ENCODE measurements at places on chromosomes 3 and 15.

- peak; percentile 25 for DNase-seq
Measured at GRCh38 chr3:187051724-187052366, 87.5 kb downstream of the RPL39L start.

- no peak for DNase-seq
Measured at GRCh38 chr15:44308889-44309288, 20.4 kb downstream of the GOLM2 start.

DNA sequence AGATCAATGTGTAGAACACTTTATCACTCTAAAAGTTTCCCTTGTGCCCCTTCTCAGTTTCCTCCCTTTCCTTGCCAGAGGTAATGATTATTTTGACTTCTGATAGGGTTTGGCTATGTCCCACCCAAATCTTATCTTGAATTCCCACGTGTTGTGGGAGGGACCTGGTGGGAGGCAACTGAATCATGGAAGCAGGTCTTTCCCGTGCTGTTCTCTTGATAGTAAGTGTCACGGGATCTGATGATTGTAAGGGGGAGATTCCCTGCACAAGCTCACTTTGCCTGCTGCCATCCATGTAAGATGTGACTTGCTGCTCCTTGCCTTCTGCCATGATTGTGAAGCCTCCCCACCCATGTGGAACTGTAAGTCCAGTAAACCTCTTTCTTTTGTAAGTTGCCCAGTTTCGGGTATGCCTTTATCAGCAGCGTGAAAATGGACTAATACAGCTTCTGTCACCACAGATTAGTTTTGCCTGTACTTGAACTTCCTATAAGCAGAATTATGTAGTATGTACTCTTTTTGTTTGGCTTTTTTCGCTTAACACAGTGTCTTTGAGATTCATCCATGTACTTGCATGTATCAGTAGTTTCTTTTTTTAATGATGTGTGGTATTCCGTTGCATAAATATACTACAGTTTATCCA is 7.2 kb downstream of the FEM1B start:
- DNase-seq, result no peak

DNA sequence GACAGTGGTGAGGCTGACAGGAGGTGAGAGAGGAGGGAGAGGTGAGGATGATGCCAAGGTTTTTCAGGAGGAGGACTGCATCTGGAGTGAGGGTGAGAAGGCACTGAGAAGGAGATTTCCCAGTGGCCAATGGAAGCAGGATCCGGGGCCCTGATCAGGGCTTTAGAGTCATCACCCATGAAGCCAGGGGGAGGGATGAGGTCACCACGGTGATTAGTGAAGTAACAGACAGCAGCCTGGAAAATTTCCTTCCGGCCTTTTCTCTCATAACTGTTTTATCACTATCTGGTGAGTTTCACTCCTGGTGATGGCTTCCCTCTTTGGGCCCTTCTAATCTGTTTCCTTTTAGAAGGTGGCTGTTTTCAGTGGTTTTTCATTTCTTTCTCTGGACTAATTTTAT is 80.5 kb upstream of the WNT5A start:
- no peak for DNase-seq

DNA sequence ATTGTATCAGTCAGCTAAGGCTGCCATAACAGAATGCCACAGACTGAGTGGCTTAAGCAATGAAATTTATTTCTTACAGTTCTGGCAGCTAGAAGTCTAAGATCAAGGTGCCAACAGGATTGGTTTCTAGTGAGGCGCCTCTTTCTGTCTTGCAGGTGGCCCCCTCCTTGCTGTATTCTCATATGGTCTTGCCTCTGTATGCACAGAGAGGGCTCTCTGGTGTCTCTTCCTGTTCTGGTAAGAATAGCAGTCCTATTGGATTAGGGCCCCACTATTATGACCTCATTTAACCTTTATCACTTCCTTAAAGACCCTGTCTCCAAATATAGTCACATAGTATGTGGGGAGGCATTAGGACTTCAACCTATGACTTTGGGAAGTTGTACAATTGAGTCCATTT is 253.9 kb downstream of the EDEM1 start:
- no peak for DNase-seq

DNA sequence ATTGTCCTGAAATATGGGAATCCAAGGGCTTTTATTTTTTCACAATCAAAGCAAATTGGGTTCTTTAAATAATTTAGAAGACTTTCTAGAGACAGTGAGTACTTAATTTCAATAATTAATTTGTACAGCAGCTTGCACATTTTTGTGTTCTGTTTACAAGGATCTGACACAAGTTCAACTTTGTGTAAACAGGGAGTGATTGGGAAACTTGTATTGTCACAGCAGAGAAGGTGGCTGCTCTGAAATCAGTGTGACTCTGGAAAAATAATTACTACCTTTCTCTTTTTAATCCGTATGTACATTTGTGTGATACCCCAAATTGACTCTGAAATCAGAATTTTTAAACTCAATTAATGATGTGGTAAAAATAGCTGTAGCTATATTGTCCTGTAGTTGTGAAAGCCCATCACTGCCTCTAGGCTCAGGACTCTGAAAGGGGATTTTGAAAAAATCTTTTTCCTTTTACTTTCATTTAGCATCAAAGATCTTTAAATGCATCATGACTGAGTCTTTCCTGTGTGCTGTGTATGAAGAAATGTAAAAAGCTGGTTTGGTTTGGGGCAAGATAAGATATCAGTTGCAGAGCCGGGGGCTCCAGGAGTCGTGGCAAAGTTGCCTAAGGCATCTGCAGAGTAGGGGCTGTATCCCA is 45.1 kb downstream of the MFSD1 start:
- no peak for DNase-seq

- DNase-seq, result peak; percentile 42
Measured at GRCh38 chr3:187291001-187291511, 481 bp downstream of the MASP1 start.

- DNase-seq, result peak; percentile 79
Measured at GRCh38 chr15:36501063-36501678, 78.3 kb upstream of the CDIN1 start.

DNA sequence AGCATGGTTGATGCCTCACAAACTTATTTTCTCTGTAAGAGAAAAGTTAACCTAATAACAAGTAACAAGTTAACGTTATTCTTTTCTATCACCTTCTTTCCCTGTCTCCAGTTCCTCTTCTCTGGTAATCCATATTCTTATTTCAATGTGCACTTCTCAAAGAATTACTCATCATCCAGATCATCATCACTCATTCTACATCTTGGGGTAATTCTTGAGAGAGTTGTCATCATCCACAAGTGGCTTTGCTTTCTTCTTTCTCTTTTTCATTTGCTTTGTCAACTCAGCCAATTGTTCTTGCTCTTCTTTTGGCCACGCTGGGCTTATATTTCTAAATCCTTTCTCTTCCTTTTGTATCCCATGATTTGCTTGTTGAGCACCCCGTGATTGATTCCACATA is 20.8 kb upstream of the RNF111 start:
- DNase-seq, result no peak

DNA sequence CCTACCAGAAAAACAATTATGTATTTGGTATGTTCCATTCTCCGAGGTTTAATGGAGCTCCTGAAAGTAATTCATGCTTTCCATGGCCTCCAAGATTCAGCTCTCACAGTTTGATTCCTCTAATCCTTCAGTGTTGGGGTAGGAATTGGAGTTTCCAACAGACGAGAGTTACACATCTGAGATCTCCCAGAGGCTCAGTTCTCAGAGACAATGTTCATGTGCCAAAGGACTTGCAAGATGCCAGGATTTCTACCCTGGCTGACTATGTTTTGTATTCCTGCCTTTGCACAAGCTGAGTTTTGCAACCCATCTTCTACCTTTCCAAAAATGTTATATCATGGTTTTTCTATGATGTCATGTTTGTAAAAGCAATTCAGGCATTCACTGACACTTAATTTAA is 322.9 kb downstream of the ERC2 start:
- DNase-seq, result no peak

DNA sequence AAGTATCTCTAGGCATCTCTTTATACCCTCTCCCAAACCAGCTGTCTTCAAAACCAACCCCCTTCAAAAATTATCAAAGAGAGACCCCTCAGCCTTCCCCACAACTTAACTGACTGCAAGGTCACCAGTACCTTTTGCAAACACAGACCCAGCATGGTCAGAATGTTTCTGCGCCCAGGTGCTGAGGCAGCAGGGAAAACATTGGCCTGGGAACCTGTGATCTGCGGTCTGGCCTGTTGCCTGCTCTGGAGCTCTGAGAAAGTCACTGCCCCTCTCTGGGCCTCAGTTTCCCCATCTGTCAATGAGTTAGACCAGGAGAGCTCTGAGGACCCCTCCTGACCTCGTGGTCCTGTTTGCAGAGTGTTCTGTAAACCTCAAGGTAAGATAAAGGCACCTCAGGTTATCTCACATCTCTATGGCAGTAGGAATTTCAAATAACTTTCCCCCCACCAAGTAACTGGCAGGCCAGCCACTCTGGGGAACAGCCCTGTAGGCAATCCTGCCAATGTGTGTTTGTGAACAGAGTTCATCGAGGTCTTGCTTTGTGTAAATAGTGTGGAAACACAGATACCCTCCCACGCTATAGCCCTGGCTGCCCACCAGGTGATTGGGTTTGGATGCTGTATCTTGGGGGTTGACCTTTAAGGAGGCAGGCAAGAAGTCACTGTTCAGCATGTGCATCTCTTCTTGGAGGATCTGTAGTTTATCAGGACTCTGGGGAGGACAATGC is 50.0 kb upstream of the SMAD6 start:
- DNase-seq, result no peak

GRCh38 chr3:176174060-176174459 is 1023.2 kb downstream of the TBL1XR1 start:
- DNase-seq, result no peak

- DNase-seq, result peak; percentile 52
Measured at GRCh38 chr3:172511783-172512762, 11.2 kb downstream of the TNFSF10 start.

DNA sequence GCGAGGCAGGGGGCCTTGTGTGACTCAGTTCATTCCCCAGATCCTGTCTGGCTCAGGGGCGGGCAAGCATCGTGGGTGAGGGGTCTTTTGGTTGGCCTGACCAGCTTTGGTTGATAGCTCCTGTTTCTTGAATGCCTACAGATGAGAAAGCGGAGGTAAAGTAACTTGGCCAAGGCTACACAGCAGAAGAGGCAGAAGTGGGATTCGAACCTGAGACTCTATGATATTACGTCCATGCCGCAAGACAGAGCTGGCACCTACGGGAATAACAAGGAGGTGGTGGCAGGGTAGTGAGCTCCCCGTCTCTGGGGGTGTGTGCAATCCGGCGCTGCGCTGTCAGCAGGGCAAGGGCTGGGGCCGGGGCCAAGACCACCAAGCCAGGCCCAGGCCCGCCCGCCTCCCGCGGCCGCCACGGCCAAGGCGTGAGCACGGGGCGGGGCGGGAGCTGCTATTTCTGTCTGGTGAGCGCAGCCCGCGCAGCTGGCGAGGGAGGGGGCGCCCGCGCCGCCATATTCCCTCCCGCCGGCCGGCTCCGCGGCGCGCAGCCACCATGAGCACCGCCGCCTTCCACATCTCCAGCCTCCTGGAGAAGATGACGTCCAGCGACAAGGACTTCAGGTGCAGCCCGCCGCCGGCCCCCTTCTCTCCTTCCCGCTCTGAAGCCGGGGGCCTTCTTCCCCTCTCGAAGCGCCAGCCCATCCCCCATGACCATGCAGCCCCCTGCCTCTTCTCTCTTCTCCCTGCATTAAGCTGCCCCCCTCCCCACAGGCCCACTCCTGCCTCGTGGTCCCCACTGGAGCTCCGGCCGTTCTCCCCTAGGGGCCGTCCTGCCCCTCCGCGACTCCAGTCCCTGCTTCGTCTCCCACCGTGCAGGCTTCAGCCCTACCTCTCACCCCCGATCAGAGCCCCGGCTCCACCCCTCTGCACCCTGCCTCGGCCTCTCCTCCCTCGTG is at the start of gene CAND2:
CAND2 (plus strand) TSS at position 510 of the 953 bp plus-strand sequence; CDS start at position 551, 41 bp downstream.
- DNase-seq, result peak; percentile 73

- DNase-seq, result no peak
Measured at GRCh38 chr15:101198800-101199199, 53.0 kb downstream of the CHSY1 start.

DNA sequence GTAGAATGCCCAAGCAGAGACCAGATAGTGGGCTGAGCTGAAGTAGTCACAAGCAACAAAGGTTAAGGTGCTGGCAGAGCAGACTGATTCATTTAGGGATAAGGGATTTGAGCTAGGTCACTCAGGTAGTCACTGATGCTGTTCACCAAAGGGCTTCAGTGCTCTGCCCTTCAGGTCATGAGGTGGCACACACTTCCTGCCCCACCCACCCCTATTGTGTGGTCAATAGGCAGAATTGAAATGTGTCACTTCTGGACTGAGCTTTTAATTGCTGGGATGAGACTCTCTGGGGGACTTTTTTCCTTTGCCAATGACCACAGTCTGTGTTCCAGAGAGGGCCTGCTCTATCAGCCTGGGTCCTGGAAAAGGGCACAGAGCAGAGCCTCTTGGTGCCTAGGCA is 2.9 kb upstream of the DIS3L start:
- no peak for DNase-seq

- no peak for DNase-seq
Measured at GRCh38 chr3:179942553-179943075, 94.1 kb downstream of the PEX5L start.

GRCh38 chr15:80787316-80787715 is 8.1 kb downstream of the CEMIP start:
- no peak for DNase-seq

DNA sequence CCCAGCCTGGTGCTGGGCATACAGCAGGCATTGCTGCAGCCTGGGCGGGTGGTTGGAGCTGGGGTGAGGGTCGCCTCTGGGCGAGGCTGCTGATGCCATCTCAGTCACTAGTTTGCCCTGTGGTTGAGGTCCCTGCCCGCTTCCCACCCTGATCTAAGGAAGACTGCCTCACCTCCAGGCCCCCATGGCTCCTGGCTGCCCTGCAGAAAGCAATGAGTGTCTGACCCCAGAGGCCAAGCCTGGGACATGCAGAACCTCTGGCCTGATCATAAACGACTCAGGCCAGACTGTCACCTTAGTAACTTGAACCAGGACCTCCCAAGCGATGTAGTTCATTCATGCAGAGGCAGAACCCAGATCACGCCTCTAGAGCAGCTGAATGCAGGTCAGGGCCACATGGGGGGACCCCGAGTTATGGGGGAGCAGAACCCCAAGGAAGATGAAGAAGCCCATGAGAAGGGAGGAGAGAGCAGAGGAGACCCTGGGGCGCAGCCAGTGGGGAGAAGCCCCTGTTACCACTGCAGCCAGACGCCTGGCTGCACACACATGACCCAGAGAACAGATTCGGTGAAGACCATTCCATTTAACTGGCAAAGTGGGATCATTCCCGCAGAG is 213.9 kb downstream of the TBC1D2B start:
- no peak for DNase-seq

- no peak for DNase-seq
Measured at GRCh38 chr15:82018201-82018600, 27.6 kb downstream of the MEX3B start.

DNA sequence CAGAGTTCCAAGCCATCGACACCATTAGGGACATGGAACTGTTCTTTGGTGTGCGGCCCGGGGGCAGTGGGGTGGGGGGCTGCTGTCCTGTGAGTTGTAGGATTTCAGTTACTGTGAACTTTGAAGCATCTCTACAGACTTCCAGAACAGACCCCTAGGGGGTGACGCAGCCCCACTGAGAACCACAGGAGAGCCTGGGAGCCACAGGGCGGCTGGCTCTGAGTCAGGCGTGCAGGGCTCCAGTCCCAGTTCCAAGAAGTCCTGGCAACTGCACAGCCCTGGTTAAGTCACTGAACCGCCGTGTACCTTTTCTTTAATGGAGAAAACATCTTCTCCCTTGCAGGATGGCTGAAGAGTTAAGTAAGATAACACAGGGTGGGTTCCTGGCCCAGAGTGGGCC is 23.5 kb upstream of the LRTM1 start:
- DNase-seq, result peak; percentile 61

All from umbilical cord (tissue), 2 donors.